NCI-H774 (cell line): ENCODE measurements at places on chromosomes 13 and 19.

DNA sequence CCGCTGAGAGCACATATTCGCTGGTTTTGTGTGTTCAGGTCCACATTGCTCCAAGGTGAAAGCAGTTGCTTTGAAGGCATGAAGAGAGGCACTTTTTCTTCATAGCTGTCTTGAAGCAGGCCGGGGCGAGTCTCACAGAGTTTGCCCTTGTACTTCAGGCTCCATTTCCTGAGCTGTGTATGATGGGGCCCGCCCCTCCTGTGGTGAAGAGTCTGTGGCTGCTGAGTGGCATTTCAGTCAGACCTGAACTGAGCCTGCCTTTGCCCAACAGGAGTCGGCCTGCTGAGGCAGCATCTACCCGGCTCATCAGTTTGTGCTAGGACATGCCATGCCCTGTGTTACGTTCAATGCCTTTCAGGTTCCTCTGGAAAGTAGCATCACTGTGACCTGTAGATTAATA is 44.4 kb upstream of the C1QTNF9 start:
- DNase-seq, result no peak

- DNase-seq, result no peak
These were observed 2.1 kb downstream of the ERFL start for GRCh38 chr19:41926028-41926762.

DNA sequence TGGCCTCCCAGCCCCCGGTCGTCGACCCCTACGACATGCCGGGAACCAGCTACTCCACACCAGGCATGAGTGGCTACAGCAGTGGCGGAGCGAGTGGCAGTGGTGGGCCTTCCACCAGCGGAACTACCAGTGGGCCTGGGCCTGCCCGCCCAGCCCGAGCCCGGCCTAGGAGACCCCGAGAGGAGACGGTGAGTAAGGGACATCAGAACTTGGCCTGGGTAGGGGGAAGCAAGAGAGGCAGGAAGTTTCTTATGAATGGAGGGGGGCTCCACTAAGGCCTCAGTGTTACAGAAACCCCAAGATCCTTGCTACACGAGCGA is 2.9 kb downstream of the FOSB start:
- DNase-seq, result no peak

DNA sequence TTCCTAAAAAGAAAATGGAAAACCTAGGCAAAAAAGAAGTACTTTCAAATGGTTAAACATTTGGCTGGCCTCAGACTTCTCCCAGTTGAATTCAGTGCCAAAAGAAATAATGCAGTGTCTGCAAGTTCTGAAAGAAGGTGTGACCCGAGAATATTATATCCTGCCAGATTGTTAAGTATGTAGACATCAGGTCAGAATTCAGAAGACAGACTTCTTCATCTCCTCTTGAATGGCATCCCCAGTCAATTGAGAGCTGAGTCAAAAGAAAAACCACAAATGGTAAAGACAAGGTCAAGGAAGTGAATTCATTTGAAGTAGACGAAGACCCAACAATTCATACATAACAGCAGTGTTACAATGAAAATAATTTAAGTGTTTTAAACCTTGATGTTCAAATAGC is 194.5 kb downstream of the NBEA start:
- no peak for DNase-seq

- DNase-seq, result no peak
These were observed 1486.8 kb downstream of the EFNB2 start for GRCh38 chr13:105048677-105049076.

DNA sequence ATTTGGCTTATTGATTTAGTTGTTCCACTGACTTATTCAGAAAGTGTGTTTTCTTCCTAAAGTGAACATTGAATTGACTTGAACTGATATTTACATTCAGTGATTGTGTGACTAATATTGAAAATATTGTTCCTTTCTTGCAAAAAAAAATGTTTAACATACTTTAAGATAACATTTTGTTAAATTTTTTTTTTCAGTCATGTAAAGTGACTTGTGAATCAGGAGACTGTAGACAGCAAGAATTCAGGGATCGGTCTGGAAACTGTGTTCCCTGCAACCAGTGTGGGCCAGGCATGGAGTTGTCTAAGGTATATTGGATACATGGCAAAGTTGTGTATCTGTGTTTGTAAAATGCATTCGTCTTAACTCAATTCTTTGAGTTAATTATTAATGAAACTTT is 22.9 kb downstream of the TNFRSF19 start:
- no peak for DNase-seq

DNA sequence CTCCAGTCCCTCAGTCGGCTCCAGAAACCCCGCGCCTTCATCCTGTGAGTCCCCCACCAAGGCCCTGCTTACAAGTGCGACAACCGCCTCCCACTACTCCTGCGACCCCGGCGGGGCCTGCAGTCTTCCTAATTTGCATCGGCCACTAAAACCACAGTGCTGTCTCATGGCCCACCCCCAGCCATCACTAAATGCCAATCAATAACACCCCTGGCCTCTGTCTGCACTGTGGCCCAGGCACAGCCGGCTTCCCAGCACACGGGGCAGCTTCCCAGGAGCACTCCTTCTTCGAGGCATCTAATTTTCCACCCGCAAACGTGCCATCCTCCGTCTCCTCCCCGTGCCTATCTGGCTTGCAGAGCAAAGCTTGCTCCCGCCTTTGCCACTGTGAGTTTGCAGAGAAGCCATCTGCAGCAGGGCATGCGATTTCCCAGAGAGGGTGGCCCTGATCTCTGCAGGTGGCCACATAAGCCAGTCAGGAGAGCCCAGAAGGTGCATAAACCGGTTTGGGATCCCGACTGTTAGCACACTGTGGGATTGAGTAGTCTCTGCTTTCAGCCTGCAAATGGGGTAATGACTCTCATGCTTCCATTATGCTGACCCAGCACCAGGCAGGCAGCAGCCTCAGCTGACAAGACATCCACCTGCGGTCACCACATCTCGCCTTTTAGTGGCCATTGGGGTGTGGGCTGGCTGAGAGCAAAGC is 34.0 kb upstream of the USE1 start:
- no peak for DNase-seq

DNA sequence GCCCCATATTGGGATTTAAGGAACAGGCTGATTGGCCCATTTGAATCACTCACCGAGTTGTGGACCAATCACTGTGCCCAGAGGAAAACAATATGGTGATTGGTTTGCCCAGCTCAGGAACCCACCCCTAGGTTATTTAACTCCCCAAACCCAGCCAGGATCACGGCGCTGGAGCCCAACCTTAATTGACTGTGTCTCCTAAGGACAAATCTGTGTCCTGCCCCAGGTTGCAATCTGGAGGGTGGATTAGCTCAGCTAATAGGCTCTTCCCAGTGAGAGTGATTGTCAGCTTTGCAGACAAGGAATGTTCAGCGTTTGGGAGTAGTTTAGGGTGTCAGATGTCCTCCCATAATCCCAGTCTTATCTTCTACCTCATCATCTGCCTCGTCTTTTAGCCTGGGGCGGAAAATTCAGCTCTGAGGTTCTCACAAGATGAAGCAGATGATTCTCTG is 3.5 kb upstream of the ZNF358 start:
- no peak for DNase-seq

DNA sequence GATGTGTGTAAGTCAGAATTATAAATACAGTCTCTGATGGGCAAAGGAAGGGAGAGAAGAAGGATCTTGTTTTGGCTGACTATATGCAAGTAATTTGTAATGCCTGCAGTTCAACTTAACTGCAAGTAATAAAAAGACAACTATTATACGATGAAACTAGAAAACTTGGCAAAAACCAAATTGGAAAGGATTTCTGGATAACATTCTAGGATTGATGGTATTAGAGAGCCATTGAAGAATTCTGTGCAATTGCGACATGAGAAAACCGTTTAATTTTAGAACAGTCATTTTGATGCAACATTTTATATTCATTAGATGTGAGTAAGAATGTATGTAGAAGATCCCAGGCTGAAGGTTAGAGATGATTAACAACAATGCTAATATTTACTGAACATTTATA is 1334.1 kb downstream of the EFNB2 start:
- no peak for DNase-seq

GRCh38 chr19:44807652-44808462 is 1.0 kb upstream of the BCAM start:
- DNase-seq, result peak; percentile 26

GRCh38 chr13:43133792-43134191 is 110.4 kb downstream of the DNAJC15 start:
- no peak for DNase-seq

DNA sequence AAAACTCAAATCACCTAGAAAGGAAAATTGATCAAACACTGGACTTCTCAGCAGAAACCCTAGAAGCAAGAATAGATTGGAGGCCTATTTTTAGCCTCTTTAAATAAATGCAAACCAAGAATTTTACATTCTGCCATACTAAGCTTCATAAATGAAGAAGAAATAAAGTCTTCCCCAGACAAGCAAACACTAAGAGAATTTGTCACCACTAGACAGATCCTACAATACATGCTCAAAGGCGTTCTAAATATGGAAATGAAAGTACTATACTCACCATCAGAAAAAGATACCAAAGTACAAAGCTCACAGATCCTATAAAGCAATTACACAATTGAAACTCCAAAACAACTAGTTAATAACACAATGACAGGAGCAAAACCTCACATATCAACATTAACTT is 578.1 kb downstream of the UQCRFS1 start:
- DNase-seq, result no peak

DNA sequence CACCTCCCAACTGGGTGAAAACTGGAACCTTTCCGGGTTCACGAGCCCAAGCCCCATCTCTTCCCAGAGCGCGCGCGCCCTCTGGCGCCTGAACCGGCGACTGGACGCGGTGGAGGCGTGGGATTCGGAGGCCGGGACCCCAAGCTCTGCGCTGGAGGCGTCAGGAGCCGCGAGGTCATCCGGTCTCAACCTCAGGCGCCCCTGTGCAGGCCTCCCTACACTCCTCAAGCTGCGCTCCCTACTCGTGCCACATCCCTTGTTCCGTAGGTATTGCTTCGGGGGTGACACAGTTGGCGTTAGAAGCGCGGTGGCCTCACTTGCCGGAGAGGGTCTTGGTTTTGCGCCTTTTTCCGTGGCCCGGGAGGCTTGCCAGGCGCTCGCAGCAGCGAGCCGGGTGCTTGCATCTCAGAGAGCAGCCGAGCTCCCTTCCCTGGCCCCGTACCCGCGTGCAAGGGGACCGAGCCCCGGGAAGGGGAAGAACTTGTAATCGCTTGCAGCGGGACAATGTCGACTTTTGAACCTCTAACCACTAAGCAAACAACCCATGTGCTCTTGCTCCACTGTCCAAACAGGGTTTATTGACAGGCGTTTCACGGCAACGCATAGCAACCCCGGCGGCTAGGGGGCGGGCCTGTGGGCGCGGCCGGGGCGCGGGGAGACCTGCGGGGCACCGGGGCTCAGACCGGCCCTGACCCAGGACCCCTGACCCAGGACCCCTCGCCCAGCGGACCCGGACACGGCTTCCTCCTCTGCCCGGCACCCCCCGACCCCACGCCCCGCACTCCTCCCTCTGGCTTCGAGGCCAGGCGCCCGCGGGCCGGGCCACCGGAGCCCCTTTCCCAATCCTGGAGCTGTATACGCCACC is 8.5 kb downstream of the CDX2 start:
- DNase-seq, result peak; percentile 51

- DNase-seq, result no peak
These were observed 70.2 kb downstream of the COL4A2 start for GRCh38 chr13:110377178-110377825.

- DNase-seq, result no peak
These were observed 19.9 kb downstream of the ZFP30 start for GRCh38 chr19:37635076-37636056.

GRCh38 chr19:34189917-34190425 is 17.7 kb downstream of the LSM14A start:
- DNase-seq, result no peak

DNA sequence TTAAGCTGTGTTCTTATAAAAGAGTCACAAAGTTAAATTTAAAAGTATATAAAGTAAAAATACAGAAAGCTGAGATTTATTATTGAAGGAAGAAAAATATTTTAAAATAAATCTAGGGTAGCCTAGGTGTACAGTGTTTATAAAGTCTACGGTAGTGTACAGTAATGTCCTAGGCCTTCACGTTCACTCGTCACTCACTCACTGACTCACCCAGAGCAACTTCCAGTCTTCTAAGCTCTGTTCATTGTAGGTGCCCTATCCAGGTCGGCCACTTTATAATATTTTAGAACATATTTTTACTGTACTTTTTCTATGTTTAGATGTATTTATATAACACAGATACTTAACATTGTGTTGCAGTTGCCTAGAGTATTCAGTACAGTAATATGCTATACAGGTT is 47.4 kb downstream of the NDFIP2 start:
- DNase-seq, result no peak

DNA sequence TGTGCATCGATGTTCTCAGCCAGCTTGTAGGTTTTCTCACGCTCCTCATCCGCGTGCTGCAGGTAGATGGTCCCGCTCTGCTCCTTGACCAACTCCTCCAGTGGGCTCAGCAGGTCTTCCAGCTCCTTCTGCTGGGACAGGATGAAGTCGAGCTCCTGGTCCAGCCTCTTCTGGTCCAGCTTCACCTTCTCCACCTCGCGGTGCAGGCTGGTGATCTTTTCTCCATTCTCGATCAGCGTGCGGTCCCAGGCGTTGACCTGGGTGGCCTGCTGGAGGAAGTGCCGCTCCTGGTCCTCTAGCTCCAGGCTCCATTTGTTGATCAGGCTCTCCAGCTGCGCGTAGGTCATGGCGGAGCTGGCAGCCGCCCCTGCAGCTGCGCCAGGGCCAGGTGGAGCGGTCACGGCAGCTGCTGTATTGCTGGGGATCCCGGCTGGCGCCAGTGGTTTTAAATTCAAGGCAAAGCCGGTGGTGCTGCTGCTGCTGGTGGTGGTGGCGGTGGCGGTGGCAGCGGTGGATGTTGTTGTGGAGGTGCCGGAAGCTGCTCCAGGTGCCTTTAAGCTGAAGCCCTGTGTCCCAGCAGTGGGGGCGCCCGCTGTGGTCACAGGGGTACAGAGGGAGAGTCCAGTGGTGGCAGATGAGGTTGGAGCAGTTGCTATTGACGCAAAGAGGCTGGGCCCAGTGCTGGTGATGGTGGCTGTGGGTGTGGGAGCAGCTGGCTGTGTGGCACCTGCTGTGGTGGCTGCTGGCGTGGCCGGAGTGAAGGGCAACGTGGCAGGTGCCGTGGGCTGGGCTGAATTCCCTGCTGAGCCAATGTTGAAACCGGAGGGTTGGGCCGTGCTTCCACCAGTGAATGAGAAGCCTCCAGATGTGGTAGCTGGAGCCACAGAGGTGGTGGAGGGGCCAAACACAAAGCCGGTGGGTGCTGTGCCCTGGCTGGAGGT is 12.1 kb upstream of the IL4I1 start:
- DNase-seq, result no peak

DNA sequence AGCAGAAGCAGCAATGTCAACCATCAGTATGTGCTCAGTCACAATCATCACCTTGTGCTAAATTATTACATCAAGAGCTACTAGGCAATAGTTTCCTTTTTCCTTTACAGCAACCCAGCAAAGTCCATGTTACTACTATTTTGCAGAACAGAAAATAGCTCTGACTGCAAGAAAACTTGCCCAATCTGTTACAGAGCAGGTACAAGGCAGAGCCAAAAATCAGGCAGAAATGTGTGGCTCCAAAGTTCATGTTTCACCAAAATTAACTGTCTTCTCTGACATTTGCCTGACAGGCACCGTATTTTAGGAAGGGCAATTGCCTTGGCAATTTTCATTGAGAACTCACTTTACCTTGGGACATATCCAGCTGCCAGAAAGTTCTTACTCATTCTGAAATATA is 177.6 kb upstream of the TMTC4 start:
- DNase-seq, result no peak
